ENCODE measurements at places on chromosomes 1 and 21.

DNA sequence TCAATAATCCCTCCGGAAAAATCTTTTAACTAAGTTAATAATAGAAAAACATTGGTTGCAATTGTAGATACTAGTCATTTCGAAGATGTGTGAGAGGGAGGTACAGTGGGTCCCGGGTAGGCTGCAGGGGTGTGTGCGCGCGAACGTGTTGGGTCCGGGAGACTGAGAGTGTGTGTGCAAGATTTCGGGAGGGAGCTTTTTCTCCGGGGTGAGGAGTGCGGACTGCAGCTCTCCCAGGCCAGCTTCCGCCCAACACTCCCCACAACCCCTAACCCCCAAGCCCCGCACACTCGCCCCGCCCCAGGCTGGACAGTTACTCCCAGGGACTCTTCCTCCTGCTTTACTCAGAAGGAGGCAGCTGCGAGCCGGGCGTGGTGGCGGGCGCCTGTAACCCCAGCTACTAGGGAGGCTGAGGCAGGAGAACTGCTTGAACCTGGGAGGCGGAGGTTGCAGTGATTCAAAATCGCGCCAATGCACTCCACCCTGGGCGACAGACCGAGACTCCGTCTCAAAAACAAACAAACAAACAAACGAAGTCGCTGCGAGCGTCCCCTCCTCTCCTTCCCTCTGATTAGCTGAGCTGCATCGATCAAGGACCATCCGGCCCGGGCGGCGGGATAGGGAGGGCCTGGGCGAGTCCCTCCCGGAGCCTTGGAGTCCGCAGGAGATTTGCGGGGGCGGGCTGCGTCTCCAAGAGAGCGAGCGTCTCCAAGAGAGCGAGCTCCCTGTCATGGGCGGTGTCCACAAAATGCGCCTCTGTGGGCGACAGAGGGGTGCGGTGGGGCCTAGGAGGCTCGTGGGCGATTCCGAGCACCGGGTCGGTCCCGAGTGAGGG lies 28.3 kb upstream of the PPM1J start:
- no peak for DNase-seq

DNA sequence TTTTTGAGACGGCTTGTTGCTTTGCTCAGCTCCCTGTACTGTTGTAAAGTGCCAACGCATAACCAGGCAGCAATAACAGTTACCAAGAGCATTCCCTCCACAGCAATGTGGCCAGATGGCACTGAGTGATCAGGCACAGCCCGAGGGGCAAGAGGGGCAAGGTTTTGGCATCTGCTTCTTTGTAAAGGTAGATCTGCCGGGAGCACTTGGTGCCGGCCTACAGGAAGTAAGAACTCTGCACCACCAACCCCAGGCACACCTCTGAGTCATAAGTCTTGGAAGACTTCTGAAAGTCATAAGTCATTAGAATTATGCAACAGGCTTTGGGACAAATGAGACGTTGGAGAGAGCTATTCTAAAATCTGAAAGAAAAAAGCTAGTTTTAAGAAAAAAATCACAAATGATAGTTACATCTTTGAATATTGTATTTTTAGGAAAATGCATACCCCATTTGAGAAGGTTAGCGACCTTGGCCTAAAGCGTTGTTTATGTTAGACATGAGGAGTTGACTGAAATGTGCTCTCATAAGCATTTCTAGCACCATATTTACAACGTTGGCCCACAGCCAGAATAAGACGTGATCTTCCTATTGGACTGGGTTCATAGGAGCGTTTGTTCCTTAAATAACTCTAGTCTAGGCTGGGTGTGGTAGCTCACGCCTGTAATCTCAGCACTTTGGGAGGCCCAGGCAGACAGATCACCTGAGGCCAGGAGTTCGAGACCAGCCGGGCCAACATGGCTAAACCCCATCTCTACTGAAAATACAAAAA lies 37.7 kb upstream of the MAP10 start:
- peak; percentile 86 for DNase-seq

- no peak for DNase-seq
These were observed 62.5 kb downstream of the POFUT2 start for GRCh38 chr21:45225041-45225740.

- no peak for DNase-seq
These were observed 24.5 kb downstream of the AHCYL1 start for GRCh38 chr1:110008971-110009565.

GRCh38 chr1:46453449-46453848 lies 36.2 kb upstream of the DMBX1 start:
- DNase-seq, result no peak

DNA sequence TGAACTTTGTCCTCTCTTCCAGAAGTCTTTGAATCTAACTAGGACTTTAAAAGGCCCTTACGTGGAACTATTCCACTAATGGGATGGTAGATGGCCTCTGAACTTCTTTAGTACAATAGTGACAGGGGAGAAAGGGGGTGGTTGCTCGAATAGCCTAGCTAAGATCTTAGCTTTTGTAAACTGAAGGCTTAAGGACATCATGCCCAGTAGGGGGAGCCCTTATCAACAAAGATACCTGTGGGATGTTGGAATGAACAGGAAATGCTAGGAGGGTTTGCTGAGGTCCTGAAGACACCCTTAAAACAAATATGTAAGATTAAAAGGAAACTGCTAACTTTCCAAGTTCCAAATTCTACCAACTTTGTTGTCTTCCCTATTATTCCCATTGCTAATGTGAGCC lies 33.2 kb downstream of the NHLH2 start:
- DNase-seq, result peak; percentile 77

- peak; percentile 13 for DNase-seq
These were observed at the start of gene ADGRL2 for GRCh38 chr1:81800695-81801650. ADGRL2 (plus strand) TSS chr1:81800934; CDS start chr1:81836985, 36,051 bp downstream.

- DNase-seq, result no peak
These were observed 73.6 kb downstream of the SUSD4 start for GRCh38 chr1:223290397-223290796.

DNA sequence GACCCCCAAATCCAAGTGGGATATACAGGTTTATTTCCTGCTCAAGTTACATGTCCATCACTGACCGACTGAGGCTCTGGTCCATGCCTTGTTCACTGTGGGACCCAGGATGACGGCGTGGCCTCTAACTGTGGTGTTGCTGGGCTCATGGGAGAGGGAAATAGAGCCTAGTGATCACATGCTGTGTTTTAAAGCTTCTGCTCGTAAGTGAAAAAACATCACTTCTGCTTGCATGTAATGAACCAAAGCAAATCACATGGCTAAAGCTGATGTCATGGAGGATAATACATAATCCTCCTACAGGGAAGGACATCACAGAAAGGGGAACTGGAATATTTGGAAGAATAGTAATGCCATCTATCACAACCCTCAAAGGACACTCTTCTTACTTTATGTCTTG lies 107.6 kb downstream of the FASLG start:
- no peak for DNase-seq

DNA sequence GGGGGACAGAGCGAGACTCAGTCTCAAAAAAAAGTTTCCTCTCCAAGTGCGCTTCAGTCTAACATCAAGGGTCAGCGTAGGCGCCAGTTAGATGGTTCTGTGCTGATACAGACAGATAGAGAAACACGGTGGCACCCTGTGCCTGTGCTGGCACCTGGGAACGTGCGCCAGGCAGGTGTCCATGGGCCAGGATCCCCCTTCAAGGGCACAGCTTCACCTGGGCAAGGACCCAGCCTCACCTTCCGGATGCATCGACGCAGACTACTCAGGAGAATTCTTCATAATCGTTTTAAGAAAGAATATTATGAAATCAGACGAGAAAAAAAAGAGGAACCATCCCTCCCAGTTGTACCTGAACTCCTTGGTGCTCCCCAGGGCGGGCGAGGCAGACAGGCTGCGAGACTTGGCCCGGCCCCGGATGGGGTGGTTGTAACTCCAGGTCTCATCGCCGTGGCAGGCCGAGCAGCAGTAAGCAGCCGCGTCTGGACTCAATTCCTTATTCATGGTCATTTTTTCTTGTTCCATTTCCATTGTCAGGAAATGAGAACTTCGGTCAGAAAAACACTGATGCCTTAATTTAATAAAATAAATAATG lies 13.3 kb downstream of the NADK start:
- DNase-seq, result peak; percentile 96

GRCh38 chr1:6484826-6485167 lies 6.7 kb downstream of the PLEKHG5 start:
- DNase-seq, result no peak

DNA sequence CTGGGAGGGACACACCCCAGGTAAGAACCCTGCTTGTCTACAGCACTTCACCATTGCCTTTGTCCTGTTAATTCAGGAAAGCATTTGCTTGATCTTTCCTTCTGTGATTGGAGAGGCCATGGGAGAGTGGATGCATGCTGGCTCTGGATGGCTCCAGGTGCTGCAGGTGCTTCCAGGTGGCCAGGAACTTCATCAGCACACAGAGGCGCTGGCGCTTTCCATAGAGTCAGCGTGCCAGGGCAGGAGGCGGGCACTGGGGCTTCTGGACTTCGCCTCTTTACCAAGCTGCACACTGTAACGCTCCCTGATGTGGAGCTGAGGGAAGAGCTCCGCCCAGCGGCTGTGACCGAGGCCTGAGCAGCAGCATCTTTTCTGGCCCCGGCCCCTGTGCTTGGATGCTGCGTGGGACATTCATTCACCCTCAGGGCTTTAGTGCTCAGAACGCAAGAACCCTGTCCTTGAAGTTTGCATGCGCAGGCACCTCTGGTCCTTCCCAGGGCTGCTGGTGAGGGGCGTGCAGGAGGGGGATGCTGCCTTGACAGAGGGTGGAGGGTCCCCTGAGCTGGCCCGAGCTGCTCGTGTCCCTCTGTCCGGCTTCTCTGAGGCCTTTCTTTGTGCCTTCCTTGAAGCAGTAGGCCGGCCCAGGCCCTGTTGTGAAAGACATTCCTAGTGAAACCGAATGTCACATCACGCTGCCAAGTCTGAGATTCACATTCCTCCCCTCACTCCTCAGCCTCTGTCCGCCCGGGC lies 1.6 kb upstream of the MX2 start:
- DNase-seq, result no peak

- DNase-seq, result no peak
These were observed 15.7 kb downstream of the TCEA3 start for GRCh38 chr1:23408797-23409290.

DNA sequence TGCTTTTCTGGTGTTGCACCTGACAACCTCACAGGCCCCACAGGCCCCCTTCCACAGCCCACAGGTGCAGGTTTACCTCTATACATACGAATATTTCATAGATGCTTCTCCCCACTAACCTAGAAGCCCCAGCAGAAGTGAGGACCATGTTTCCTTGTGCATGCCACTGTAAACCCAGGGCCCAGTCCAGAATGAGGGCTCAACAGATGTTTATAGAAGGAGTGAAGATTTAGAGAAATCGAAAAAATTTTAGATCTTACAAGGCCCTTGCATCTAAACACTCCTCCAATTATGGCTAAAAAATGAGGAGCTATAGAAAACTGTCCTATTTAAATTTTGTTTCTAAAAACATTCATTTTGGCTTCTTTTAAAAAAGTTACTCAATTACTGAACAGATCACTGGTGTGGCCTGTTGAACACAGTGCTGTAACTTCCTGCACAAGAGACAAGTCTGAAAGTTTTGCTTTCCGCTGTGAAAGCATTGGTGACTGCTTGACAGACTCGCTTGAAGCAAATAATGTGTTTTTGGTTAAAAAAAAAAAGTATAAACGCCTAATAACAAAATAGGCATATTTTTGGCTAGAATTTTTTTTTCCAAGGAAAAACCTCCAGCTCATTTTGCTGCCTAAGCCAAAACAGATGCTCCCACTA lies 1.2 kb downstream of the ABCB10 start:
- DNase-seq, result no peak

DNA sequence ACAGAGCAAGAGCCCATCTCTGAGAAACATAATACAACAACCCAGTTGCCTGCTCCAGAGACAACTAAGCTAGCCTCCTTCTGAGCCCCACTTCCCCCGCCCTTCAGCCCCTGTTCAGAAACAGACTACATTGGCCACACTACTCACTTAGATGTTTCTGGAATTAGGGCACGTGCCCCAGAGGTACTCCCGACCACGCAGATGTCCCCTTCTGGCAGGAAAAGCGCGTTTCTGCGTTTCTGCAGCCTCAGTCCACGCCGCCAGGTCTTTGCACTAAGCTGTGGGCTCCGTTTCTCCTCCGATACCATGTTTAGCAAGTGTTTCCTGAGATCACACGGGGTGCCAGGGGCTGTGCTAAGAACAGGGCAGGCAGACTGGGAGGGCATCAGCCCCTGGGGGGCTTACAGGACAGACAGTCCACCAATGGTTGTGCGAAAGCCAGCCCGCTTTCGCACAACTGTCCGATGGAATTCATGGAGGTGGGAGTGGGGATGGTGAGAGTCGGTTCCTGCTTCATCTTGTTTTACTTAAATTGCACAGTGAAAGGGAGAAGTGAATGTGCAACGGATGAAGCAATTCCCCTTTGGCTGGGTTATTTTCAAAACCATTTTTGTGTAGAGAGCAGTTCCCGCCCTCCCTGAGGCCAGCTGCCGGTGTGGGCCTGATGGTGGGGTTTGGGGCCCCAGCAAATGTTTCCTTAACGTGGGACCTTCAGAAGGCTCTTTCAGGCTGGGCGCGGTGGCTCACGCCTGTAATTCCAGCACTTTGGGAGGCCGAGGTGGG lies 2.7 kb downstream of the PIK3CD start:
- peak; percentile 92 for DNase-seq

- DNase-seq, result no peak
These were observed 10.6 kb upstream of the CD58 start for GRCh38 chr1:116581323-116581885.

Measured in HL-60 (cell line).